Naive thymus-derived CD8-positive, alpha-beta T cell (primary cell): ENCODE measurements at places on chromosomes 7 and 10.

GRCh38 chr10:131650771-131651673 lies 249.8 kb upstream of the PPP2R2D start:
- DNase-seq, result no peak

DNA sequence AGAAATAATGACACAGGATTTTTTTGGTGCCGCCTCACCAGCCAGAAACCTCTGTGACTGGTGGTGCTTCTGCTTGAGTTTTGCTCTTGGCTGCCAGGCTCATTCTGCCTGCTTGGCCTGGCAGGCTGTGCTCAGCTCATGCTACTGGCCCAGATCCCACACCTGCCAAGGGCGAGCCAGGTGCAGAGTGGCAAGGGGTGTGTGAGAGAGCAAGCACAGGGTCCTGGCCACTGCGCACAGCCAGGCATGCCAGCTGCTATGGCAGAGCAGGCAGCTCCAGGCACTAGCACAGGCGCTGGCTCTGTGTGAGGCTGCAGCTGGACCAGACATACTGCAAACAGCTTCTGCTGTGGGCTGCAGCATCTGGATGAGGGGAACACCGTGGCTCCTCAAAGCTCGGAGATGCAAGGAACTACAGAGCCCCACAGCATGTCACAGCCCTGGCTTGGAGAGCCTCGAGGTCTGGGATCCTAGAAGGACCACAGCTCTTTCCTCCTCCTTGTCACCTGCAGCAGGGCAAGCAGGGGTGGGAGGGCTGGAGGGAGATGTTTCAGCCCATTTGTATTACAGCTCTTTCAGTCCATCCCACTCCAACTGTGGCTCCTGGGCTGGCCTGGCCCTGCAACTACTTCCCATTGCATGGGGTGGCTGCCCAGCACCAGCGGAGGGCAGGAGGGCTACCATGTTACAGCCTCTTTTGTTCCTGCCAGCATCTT lies 313.4 kb upstream of the SEMA3C start:
- DNase-seq, result no peak

GRCh38 chr10:74708246-74708645 lies 118.2 kb upstream of the KAT6B start:
- DNase-seq, result no peak

GRCh38 chr7:106905734-106906133 lies 40.7 kb downstream of the PIK3CG start:
- no peak for DNase-seq

DNA sequence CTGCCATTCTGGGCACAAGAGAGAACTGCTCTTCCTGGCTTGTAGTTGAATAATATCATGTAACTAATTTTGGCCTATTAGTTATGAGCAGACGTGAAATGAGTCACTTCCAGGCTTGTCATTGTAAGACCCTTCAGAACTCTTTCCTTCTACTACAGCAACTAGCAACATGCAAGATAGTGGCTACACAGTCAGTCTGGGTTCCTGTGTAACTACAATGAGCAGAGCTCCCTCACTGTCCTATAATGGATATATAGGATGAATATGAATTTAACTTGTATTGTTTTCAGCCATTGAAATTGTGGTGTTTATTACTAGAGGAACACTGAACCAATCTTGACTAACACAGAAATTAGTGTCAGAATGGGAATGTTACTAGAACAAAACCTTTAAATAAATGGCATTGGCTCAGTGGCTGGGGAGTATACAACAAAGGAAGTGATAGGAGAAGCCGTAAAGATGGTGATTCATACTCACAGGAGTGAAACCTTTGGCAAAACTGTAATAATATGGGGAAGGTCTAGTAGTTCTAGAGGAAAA lies 2.9 kb upstream of the MTPN start:
- DNase-seq, result no peak

DNA sequence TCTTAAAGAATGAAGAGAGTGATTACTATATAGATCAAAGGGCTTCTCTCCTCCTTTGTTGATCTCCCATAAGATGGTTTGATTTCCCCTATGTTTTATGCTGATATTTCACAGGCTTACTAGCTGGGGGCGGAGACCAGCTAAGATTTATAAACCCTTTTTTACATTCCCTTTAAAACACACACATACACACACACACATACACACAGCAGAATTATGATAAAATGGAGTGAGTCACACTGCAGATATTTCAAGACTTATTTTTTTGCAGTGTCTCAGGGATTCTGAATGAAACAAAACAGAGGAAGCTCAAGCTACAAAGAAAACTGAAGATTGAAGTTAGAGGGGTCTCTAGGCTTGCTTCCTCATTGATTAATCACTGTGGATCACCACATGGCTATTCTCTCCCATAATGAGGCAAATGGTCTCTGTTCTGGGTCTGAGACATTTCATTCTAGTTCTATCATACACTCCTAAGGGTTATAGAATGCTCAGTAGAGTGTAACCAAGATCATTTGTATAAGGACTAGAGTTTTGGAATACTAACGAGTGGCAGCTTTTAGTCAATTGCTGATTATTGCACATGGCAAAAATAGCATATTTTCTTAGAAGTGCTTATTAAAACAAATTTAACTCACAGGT lies 18.6 kb downstream of the INA start:
- DNase-seq, result no peak

DNA sequence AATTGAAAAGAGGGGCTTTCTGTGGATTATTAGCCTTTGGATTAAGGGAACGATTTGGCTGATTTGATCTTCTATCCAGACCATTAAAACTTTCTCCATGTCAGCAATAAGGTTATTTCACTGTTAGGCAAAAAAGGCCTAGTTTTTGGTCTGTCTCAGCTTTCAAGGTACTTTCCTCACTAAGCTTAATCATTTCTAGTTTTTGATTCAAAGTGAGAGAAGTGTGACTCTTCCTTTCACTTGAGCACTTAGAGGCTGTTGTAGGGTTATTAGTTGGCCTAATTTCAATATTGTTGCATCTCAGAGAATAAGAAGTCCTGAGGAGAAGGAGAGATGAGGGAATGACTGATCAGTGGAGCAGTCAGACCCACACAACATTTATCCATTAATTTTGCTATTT lies 596.0 kb upstream of the TPK1 start:
- no peak for DNase-seq

GRCh38 chr7:28937103-28937502 lies 21.0 kb downstream of the TRIL start:
- DNase-seq, result no peak

DNA sequence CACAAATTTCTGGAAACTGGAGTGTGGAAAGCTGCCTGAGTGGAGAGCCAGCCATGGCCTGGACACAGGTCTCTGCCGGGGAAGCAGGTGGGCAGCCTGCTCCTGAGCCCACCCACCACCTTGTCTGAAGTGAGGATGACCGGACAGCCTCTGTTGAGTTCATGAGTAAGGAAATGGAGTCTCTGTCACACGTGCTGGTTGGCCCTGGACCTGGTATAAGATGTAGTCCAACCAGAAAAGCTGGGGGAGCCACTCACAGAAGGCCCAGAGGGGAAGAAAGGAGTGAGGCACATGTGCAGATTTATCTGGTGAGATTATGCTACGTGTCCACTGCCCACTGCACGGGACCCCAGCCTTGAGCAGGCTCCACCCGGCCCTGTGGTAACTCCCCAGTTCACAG lies 383.5 kb downstream of the GRID1 start:
- no peak for DNase-seq

GRCh38 chr7:69683002-69683401 lies 84.7 kb downstream of the AUTS2 start:
- no peak for DNase-seq

GRCh38 chr10:75527542-75527941 lies 96.1 kb downstream of the LRMDA start:
- no peak for DNase-seq

- no peak for DNase-seq
Measured at GRCh38 chr7:138768241-138768640, 29.6 kb upstream of the TMEM213 start.

GRCh38 chr7:114922652-114923402 lies 933 bp downstream of the MDFIC start:
- peak; percentile 60 for DNase-seq

- no peak for DNase-seq
Measured at GRCh38 chr10:98608411-98608810, 161.7 kb upstream of the HPS1 start.

- no peak for DNase-seq
Measured at GRCh38 chr10:17075533-17076359, 53.9 kb downstream of the CUBN start.

DNA sequence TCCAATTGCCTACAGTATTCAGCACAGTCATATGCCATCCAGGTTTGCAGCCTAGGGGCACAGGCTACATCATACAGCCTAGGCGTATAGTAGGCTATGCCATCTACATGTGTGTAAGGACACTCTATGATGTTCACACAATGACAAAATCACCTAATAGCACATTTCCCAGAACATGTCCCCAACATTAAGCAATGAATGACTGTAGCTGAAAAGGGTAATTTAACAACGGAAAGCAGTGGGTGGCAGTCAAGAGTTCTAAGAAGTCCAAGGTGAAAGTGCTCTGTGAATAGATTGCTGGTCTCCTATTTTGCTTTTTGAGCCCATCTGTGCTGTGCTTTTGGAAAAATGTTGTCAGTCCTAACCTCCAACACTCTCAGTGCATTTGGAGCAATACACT lies 162.6 kb downstream of the KLF6 start:
- no peak for DNase-seq

GRCh38 chr7:156998988-156999957 lies 11.2 kb downstream of the MNX1 start:
- no peak for DNase-seq

DNA sequence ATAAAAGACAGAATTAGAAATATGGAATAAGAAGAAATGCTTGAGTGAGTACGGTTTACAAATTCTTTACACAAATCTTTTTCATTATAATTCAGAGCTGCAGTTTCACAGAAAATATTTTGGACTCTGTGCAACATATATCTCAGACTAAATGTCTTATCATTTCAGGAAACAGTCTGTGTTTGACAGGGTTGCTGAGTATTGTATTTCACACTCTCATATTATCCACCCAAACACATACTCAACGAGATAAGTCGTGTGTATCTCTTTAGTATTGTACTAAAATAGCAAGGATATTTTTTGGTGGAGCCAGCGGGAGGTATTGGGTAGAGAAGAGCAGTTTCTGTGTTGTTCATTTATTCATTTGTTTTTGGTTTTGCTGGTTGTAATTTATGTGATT lies 39.0 kb upstream of the SLC39A12 start:
- no peak for DNase-seq

GRCh38 chr7:46680147-46680546 lies 759.1 kb upstream of the IGFBP3 start:
- no peak for DNase-seq

- DNase-seq, result no peak
Measured at GRCh38 chr10:25944771-25945170, 10.7 kb downstream of the MYO3A start.

GRCh38 chr10:22824520-22824919 lies 103.3 kb upstream of the ARMC3 start:
- no peak for DNase-seq

DNA sequence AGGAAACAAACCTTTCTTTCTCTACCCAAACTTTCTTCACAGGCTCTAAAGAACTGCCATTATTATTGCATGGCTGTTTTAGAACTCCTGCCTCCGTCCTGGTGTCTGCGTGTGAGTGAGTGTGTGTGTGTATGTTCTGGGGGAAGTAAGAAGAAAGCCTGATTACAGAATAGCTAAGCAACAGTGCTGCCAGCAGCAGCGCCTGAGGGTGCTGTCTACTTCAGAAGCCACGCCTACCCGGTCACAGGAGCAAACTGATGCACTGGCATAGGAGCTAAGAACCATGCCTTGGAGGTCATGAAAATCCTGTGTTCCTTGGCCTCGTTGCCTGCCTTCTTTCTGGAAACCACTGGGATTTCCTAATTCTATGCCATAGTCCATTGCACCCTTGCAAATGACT lies 25.2 kb downstream of the LIPK start:
- DNase-seq, result no peak

DNA sequence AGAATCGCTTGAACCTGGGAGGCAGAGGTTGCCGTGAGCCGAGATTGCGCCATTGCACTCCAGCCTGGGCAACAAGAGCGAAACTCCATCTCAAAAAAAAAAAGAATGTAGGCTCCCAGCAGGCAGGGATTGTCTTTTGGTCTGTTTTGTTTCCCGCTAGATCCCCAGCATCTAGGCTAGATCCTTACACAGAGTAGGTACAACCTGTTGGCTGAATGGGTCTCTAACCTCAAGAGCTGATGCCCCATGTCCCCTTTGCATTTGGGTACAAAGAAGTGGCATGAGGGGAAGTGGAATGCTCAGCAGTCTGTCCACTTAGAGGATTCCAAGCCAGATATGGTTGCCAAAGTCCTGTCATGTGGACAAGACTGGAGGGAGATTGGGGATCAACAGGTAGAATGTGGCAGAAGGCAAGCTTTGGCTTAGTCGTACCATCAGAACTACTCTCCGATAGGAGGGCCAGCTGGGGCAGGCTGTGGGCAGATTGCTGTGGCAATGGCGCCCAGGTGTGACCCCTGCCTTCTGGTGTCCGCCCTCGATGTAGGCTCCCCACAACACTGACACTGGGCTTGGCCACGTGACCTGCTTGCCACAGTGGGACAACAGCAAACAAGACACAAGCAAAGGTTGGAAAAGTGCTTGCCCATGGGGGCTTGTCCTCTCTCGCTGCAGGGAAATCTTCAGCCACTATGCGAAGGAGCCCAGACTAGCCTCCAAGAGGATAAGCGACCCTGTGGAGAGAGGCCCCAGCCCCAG lies 21.4 kb downstream of the LEP start:
- DNase-seq, result no peak

GRCh38 chr7:28793381-28794085 lies 164.6 kb downstream of the TRIL start:
- no peak for DNase-seq

GRCh38 chr10:15719049-15719898 lies 448 bp downstream of the ITGA8 start:
- DNase-seq, result no peak

DNA sequence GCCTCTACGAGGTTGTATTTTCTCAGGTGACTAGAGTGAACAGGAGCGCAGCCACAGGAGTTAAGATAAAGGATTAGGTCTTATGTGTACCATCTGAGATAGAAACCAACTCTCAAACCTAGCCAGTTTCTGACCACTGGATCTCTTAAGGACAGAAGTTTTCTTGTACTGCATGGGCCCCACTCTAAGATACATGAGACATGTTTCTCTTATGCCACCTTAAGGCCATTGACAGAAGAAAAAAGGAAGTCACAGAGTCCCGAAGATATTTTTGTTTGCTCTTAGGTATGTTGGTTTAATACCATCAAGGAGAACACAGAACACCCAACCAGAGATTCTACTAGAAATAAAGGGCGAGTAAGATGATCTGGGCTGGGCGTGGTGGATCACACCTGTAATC lies 335.8 kb downstream of the FRMD4A start:
- DNase-seq, result no peak

DNA sequence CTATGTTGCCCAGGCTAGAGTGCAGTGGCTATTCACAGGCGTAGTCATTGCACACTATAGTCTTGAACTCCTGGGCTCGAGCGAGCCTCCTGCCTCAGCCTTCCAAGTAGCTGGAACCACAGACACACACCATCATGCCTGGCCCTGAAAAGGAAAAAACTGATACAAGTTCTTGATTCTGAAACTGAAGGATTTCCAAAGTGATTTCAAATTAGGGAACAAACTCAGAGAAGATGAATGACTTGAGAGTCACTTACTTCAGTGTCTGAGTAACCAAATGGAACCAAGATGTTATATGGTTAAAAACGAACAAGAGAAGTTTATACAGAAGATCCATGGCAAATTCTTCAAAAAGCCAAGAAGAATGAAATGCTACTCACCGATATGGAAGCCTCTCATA lies 14.4 kb downstream of the CWF19L1 start:
- DNase-seq, result no peak

GRCh38 chr10:128149267-128150014 lies 23.2 kb upstream of the MKI67 start:
- DNase-seq, result no peak
